Fibroblast of skin of left quadriceps (primary cell): ENCODE measurements at places on chromosomes 3 and 15.

- DNase-seq = no peak
These were observed 36.0 kb downstream of the AQR start for GRCh38 chr15:34933432-34933975.

DNA sequence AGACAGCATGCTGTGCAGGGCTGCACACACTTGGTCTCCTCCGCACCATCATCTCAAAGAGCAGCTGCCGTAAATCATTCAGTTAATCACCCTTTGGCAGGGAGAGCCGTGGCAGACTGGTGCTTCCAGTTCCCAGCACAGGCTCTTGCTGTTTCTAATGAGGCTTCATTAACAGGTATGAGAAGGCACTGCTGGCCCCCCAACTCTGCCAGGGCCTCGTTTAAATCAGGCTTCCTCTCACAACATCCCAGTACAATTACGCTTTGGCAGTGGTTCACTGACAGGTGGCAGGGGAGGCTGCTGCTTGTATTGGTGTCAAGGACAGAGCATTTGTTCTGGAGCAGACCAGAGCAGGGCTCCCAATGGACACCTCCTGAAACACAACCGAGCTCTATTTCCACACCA, 77.1 kb downstream of the BFSP2 start:
- no peak for DNase-seq

GRCh38 chr3:112765531-112765930, 81.1 kb downstream of the CD200R1L start:
- no peak for DNase-seq

DNA sequence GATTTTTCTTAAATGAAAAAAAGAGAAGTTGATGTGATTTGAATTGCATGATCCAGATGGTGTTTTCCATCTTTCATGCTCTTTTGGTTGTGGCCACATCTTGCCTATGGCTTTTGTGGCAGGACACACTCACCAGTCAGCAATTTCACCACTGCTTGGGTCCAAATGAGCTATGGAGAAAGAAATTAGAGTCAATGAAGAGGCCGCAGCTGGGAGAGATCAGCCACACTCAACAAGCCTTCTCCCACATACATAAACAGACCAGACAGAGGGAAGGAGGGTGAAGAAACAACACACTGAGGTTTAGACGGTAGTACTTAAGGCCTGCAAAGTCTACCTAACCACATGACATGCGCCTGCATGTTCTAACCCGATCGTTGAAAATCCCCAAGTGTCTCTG, 110.7 kb upstream of the CDIN1 start:
- peak; percentile 86 for DNase-seq

DNA sequence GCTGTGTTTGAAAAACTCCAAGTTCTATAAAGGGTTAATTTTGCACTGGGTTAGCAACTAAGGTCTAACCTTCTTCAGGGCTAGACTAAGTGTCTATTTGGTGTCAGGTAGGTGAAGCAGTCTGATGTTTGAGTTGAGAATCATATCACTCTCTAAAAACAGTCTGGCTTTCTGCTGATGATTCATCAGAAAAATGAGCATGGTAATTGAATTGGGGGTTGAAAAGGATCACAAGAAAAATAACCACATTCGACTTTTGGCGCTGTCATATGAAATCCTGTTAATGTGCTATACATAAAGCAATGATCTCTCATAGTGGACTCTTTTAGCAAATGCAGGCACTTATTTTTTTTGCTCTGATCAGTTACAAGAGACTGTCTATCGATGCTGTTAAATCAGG, 242.2 kb upstream of the AZI2 start:
- DNase-seq = no peak

DNA sequence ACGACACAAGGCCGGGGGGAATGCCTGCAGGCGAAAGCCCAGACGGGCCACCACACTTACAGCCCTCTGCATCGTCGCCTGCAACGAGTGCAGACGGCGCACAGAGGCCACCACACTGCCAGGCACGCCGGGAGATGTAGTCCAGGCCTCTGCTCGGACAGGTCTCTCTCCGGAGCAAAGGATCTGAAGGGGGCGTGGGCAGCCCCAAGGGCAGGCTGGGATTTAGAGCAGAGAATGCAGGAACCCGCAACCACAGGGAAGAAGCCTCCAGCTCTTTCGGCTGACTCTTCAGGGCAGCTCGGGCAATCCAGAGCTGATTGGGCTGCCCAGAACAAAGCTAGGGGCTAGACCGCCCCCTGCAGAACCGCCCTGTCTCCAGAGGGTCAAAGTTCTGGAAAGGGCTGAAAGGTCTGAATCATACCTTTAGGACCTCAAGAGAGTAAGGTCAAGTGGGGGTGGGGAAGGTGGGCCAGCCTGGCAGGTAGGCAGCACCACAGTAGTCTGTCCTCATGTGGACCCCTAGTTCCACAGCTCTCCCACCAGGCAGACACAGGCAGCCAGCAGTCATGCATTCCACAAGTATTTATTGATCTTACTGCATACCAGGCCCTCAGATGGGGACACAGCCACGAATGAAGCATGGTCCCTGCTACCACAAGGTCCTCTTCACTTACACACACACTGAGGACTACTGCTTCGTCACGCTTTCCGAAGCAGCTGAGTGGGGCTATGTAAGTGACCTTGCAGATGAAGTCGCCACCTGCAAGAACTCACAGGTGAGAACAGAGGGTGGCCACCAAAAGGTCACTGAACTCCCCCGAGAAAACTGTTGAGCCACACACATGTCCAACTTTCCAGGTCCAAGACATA, at the start of gene AMT:
Gene AMT (minus strand): TSS at position 95 of the 870 bp plus-strand sequence. CDS start 23 bp downstream, at position 72.
- no peak for DNase-seq

DNA sequence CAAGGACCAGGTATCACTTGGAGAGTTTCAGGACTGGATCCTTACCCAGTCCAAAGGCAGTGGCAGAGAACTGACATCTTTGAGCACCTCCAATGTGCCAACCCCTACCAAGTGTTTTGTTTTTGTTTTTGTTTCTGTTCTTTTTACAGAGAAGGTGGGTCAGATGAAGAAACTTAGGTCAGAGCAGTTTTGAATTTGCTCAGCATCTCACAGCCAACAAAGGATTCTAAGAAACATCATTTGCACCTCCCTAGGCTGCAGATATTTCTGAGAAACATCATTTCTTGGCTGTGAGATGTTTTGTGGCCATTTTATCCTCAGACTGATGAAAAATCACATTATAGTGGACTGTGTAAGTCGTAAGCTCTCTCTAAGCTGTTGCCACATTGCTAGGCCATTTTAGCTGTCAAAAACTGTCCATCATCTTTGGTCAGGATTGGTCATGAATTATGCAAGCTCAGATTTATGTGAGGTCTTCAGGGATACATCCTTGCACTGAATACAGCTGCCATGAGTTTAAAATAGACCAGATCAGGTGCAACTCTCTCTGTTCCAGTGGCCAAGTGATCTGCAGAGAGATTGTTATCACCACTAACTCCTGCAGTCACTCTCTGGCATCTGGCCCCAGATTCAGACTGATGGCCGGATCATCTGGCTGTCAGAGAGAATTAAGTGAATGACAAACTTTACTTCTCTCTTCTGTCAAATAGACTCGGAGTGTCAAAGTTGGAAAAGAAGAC, 341.5 kb downstream of the EPHB1 start:
- no peak for DNase-seq

DNA sequence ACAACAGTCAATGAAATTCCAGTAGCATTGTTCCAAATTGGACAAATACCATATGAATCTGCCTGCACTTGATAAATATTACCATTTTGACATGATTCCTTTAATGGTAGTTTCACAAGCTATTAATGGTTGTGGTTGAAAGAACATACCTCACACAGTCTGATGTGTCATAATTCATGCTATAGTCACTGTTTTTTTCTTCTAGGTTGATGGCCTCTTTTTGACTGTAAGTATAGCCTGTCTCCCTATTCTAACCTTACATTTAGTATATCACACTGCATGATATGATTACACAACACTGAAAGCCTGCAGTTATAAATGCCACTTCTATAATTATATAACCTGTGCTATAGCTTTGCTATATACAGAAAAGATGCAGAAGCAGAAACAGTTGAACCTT, 834.1 kb downstream of the NSUN3 start:
- no peak for DNase-seq

GRCh38 chr15:88900982-88901418, 5.7 kb upstream of the HAPLN3 start:
- DNase-seq = no peak

- no peak for DNase-seq
These were observed 155.6 kb downstream of the SQOR start for GRCh38 chr15:45790325-45790943.

DNA sequence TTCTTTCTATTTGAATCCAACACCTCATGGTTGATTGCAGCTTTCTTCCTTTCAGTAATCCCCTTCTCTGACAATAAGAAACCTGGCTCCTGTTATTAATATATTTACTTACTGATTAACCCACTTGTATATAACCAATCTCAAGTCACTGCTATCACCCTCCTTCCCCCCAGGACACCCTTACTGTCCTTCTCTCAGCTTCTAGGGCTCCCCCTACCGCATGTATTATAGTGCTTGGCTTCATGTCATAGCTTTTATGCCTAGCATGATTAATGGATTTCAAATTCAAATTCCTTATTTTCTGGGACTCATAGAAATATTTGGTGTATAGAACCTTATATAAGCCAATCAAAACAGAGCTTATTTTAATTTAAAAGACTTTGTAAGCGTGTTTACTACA, 75.7 kb upstream of the BNIP2 start:
- no peak for DNase-seq

DNA sequence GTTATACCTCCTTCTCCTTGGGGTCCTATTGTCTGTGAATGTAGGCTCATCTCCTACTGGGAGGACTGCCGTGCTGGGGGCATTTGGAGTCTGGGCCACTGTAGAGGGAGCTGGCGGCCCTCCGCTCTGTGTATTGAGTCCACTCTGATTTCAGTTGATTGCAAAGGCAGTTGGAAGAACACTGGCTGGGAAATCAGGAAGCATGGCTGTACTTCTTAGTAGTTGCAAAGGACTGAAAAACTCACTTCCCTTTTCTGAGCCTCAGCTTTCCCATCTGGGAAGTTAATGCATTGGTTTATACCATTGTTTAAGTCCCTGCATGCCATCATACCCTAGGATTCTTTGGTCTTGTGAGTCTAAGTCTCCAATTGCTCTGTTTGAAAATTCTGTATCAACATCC, 46.7 kb downstream of the TMED3 start:
- no peak for DNase-seq

GRCh38 chr3:127628788-127629466, at the start of gene PODXL2:
Gene PODXL2, plus strand, starts transcription at chr3:127629185. Its CDS starts 35 bp downstream, at chr3:127629220.
- DNase-seq = peak; percentile 5

DNA sequence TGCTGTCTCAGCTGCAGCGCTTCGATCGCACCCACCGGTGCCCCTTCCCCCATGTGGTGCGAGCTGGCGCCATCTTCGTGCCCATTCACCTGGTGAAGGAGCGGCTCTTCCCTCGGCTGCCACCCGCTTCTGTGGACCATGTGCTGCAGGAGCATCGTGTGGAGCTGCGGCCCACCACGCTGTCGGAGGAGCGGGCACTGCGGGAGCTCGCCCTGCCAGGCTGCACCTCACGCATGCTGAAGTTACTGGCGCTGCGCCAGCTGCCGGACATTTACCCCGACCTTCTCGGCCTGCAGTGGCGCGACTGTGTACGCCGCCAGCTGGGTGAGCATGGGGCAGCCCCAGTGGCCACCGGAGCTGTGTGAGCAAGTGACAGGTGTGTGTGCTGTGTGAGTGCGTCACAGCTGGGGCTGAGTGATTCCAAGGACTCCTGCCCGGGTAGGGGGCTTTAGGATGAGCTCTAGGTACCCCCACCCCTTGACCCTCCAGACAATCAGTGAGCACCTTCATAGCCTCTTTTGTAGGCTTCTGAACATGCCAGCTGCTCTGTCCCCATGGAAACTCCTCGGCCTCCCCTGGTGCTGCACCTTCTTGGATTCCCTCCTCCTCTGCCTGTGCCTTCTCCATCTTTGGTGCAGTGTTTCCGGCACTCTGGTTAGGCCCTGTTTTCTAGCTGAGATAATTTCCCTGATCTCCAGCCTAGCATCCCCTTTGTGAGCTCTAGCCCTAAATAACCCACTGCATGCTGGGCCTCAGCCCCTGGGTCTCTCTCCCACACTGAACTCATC, 7.0 kb downstream of the C15orf39 start:
- DNase-seq = no peak

GRCh38 chr3:72214066-72214951, 429.4 kb upstream of the PROK2 start:
- DNase-seq = no peak

- no peak for DNase-seq
These were observed 522 bp upstream of the GXYLT2 start for GRCh38 chr3:72887343-72887704.

GRCh38 chr15:36921484-36922091, 178.8 kb downstream of the MEIS2 start:
- DNase-seq = no peak

- no peak for DNase-seq
These were observed 23.8 kb downstream of the NTRK3 start for GRCh38 chr15:88232771-88233201.

GRCh38 chr3:111238885-111239284, 167.3 kb downstream of the NECTIN3 start:
- DNase-seq = no peak

- DNase-seq = no peak
These were observed 48.7 kb downstream of the ETV5 start for GRCh38 chr3:186060222-186060621.

DNA sequence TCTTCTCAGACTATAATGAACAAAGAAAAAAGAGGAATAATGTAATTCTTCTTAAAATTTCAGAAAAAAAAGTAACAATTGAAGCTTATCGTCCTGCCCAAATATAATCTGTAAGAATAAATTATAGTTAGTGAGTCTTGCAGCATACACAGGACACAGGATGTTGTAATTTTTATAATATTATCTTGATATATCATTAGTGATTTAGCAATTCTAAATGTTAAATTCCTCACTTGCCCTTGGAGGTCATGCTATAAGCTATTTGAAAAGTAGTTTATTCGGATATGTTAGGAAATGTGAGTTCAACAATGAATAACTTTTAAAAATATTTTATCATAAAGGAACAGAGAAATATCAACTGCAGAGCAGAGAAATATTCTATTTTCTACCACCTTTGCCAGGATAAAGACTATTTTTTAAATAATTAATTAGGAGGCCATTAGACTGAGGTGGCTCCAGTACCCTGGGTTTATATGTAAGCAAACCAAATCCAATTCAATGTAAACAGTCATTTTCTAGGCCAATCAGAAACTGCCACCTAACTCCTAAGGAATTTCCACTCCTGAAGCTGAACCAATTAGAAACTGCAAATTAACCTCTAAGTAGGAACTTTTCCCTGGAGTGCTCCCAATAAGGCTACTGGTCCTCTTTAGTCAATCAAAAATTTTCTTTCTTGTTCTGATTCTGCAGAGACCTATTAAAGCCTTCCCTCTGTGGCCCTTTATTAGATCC, 1109.3 kb downstream of the ROBO2 start:
- DNase-seq = no peak

GRCh38 chr15:97902140-97902780, 58.2 kb upstream of the ARRDC4 start:
- peak; percentile 36 for DNase-seq

GRCh38 chr15:78044407-78045155, 32.9 kb downstream of the TBC1D2B start:
- DNase-seq = no peak

GRCh38 chr15:73258271-73259108, 110.3 kb downstream of the HCN4 start:
- no peak for DNase-seq

- DNase-seq = no peak
These were observed 148.7 kb downstream of the RORA start for GRCh38 chr15:61080221-61081026.

- DNase-seq = no peak
These were observed 288.4 kb upstream of the GOLGA6L4 start for GRCh38 chr15:83947156-83947555.
